A172 (cell line): ENCODE measurements at places on chromosomes 6 and 20.

DNA sequence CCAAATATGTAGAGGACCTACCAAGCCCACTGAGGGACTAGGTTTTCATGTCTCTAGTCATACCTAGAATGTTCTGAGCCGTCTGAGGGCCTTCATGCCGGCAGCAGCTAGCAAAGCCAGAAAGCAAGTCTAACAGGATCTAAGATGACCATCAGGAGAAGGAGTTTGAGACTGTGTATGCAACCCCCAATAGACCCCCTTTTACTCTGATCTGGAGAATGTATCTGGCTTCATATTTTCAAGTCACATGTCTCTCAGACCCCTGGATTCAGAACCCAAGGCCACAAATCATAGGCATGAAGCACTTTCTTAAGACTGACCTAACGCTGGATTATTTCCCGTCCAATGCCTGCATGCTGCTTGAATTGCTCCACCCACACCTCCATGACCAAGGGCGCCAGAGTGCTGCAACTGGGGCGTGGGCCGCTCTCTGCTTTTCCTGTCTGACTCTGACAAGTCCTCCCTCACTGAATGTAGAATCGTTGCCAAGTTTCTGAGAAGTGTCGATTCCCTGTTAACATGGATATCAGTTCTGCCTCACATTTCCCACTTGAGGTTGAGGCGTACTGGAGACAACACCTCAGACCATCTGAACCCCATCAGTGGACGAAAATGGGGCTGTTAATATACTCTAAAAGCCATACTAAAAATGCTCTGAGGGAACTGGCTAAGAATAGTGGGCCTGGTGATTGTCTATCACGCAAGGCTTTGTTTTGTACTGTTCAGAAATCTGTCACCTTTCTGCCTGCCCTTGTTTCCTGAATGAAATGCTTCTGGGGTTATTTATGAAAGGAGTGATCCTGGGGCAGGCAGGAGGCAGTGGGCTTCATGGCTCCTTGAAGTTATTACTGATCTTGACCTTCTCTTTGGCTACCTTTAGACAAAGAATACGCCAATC, 23.9 kb upstream of the ASXL1 start:
- DNase-seq = no peak

- no peak for DNase-seq
Observed at GRCh38 chr6:13141387-13141786, 186.9 kb downstream of the TBC1D7 start.

DNA sequence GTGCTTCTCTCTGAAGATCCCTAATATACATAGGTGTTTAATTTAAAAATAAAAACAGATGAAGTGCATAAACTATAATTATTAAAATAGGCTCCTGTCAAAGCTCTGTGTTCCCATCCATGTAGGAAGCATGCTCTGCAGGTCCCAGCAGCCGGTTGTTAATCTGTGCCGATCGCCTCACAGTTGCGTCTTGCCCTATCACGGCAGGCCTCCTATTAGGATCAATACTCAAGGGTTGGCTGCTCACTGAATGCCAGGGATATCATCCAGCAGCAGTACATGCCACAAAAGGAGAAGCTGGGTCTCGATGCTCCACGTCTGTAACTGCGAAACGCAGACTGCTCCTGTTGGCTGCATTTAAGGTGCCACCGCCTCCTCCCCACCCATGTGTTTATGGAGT, 369.8 kb downstream of the CDH4 start:
- no peak for DNase-seq

GRCh38 chr6:37056439-37057127, 51.1 kb downstream of the FGD2 start:
- peak; percentile 52 for DNase-seq

- no peak for DNase-seq
Observed at GRCh38 chr6:158807515-158808441, 11.4 kb downstream of the EZR start.

DNA sequence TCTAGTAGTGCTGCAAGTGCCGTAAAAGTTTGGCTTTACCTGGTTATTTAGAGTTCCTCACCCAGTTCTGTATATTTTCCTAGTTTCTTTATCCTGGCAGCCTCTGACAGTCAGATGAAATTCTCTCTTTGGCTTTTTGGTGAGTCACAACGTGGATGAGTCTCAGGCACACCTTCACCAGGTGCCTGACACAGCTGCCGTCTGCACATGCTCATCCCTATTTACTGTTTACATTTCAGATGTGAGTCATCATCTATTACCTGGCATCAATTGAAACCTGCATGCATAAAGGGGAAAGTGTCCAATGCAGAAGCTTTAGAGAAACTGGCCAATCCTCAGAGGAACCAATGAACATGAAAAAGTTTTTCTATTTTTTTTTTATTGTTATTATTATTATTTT, 33.3 kb upstream of the ADGRF4 start:
- no peak for DNase-seq
